Cardiac fibroblast (primary cell): ENCODE measurements at places on chromosomes 2 and 18.

DNA sequence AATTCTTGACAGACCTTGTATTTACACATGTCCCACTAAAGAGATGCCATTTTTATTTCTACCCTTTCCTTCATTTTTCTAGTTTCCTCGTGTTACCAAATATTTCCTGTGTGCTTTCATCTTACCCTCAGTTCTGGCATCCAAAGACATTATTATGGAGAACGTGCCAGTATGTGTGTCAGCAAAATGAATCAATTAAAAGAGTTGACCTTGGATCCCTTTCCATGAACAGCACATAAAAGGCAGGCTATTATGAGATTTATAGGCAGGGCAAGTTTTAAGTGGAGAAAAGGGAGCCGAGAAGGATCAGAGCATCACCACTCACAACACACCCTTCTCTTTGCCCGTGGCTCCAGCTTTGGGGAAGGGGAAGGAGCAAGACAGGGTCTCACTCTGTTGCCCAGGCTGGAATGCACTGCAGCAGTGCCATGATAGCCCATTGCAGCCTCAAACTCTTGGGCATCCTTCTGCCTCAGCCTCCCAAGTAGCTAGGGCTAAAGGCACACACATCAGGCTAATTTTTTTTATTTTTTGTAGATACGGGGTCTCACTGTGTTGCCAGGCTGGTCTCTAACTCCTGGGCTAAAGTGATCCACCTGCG, 149.9 kb downstream of the GFPT1 start:
- DNase-seq, result peak; percentile 37

- DNase-seq, result peak; percentile 86
These were observed 10.5 kb upstream of the ARMC9 start for GRCh38 chr2:231187736-231188505.

- no peak for DNase-seq
These were observed 180.6 kb downstream of the ATAD2B start for GRCh38 chr2:23746141-23746863.

DNA sequence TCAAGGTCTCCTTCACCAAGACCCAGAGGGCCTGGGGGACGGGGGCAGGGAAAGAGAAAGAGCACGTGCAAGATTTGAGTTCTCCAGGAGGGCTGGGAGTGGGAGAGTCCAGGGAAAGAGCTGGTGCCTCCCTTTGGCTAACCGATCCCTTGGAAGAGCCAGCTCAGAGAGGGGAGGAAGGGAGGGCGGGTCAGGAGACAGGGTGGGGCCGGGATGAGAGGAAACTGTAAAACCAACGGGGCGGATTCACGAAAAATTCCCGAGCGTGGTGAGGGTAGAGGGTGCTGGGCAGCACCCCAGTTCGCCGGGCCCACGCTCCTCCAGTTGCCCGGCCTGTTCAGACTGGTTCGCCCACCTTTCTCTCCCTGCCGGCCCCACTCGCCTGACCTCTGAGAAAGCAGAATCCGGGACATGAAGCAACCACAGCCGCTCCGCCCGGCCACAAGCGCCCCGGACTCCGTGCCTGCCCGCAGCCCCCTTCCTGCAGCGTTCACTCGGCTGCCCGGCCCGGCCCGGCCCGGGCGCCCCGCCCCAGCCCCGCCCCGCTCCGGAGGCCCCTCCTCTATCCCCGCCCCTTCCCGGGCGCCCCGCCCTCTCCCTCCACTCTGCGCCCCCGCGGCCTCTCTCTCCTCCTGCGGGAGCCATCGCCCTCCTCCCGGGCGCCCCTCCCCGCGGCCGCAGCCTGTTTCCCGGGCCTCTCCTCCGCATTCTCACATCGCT, 230.9 kb upstream of the SMAD2 start:
- DNase-seq, result peak; percentile 66

DNA sequence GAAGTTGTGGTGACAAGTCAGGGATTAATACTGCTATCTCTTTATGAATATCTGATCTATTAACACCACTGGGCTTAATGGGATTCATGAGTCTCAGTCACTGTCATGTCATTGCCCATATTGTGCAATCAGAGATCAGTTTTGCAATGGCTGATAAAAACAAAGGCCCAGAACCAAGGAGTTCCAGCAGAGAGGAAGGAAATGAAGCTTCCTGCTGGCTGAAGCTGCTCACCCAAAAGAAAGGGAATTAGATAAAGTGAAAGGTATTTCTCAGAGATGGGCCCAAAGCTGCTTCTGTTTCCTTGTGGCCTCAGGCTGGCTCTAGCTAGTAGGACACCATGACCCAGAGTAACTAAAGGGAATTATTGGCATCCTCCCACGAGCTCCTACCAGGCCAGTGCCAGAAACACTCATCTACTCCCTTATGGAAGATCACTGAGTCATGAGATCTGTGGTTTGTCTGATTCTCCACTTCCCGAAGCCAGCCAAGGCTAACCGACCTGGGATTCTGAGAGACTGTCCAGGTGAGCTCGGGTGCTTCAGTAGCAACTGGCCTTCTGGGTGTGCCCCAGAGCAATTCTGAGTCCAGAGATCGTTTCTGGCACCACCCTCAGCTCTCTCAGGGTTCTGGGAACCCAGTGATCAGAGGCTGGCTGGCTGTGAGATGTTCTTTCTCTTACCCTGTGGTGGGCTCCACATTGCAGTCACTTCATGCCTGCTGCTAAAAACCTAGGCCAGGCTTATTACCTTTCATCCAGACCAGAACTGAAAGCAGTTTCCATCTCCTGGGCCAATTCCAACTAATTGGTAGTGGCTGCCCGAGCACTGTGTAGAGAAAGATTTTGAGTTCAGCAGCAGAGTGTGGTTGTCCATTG, 129.5 kb upstream of the PELI1 start:
- DNase-seq, result peak; percentile 83

GRCh38 chr2:134410831-134411231, 157.0 kb downstream of the MGAT5 start:
- DNase-seq, result peak; percentile 59

- peak; percentile 87 for DNase-seq
These were observed 11.7 kb upstream of the ACYP2 start for GRCh38 chr2:54103454-54104314.

DNA sequence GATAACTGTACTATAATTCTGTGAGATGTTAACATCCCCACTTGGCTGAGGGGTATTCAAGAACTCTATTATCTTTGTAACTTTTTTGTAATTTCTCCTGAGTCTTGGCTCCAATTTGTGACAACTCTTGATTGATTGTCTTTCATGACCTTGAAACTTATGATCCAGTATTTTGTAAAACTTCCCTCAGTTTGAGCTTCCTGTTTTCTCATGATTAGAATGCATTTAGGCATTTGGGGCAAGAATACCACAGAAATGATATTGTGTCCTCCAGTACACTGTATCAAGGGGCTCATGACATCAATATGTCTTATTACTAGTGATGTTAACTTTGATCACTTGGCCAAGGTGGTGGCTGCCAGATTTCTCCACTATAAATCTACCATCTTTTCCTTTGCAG, 37.4 kb downstream of the PNO1 start:
- no peak for DNase-seq

- DNase-seq, result peak; percentile 15
These were observed 24.4 kb downstream of the CNOT11 start for GRCh38 chr2:101277111-101277510.

GRCh38 chr2:125698280-125698679, 957.7 kb upstream of the GYPC start:
- no peak for DNase-seq

DNA sequence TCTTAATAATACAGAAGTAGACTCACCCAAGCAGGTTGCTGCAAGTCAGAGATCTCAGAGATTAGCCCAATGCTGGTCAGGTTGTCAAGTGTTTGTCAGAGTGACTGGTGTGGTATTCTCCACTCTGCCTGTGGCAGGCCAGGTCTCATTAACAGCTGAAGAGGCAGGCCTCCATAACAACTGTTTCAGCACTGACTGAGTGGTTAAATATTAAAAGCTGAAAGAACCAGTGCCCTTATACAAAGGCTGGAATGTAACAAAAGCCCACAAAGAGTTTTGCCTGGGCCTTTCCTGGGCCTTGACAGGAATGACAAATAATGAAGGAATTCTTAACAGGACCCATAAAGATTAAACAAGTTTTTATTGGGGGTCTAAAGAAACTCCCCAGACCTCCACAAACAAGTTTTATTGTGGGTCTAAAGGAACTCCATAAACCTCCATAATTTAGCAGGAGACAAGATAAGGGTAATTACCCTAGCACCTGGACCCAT, 26.8 kb downstream of the SULT1C2 start:
- no peak for DNase-seq

- peak; percentile 61 for DNase-seq
These were observed 1399.6 kb upstream of the ZEB2 start for GRCh38 chr2:145919477-145919876.

DNA sequence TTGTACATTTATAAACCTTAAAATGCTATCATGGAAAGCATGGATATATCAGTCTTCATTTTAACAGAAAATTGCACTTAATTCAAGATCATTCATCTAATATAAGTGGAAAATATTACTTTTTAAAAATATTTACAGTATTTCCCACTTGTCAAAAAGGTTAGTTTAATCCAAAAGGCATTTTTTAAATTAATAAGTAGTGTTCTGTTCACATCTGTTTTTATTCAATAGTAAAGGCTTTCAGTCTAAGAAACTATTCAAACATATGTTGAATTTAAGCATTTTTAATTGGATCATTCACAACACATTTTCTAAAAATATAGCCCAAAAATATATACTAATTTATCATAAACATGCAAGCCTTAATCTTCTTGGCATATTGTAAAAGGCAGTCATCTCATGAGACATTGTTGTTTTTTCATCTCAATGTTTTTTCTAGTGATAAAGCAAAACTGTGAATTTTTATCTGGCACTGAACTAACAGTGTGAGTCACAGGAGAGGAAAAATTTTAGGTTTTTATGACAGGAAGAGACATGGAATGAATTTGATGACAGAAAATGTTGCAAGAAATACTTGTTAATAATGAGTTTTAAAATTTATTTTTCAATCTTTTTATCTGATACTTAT, 1642.5 kb upstream of the TMEFF2 start:
- DNase-seq, result peak; percentile 88

- DNase-seq, result no peak
These were observed 9.2 kb upstream of the DNPEP start for GRCh38 chr2:219396863-219397457.

GRCh38 chr2:191959209-191959608, 112.3 kb upstream of the CAVIN2 start:
- DNase-seq, result peak; percentile 46

GRCh38 chr2:218876562-218877219, 4.0 kb upstream of the WNT10A start:
- peak; percentile 73 for DNase-seq

GRCh38 chr2:77102927-77103326, 419.2 kb downstream of the LRRTM4 start:
- no peak for DNase-seq

- DNase-seq, result peak; percentile 72
These were observed 43.2 kb upstream of the NOSTRIN start for GRCh38 chr2:168758970-168759820.
